Posterior cingulate gyrus (tissue), 11 donors: ENCODE measurements at places on chromosomes 2 and 18.

DNA sequence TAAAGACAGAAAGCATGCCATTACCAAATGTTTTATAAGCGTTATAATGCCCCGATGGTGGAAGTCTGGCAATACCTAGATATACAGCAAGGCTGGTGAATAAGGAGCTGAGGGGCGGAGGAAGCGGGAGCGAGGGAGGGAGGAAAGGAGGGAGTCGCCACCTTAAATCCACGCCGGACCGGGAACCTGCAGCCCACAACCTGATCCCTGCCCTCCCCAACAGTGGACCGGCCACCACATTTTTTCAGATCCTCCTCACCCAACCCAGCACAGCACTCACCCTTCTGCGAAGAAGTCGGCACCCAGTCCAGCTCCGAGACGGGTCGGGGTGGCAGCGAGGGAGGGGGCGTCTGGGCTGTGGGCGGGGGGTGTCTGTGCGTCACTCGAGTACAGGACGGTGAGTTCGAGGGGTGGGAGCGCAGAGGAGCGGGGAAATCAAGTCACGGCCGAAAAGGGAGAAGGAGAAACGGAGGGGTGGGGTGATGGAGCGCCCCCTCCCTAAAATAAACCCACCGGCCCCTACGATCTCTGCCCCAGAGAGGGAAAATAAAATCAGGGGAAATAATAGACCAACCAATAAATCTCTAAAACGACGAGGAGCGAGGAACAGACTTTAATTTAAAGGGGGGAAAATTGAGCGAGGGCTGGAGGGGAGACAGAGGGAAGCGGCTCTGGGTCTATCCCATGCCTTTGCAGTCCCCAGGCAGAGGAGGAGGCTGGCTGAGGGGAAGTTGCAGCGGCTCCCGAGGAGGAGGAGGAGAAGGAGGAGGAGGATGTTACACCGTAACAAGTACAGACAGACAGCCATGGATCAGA lies 96.5 kb upstream of the SERTAD2 start:
- peak; percentile 81 for DNase-seq

DNA sequence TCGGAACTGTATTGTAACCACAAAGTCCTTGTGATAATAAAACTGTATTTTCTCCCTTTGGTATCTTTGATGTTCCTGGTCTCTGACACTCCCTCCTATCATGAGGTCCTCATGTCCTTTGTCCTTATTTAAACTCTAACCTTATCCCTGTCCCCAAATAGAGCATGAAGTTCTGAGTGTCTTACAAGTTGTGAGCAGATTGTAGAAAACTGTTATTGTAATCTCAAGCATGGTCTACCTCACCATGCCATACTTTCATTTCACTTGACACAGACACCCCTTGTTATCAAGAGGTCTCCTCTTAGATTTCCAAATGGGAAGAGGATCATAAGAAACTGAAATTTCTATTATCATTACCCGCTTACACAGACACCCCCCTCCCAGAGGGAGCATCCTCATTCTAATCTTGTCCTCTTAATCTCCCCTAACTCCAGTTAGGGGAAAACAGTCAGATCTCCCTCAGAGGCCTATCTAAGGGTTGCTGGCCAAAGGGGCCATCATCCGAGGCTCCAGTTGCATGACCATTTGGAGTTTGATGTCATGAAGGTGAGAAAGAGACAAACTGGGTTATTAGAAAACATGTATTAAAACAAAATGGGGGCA lies 29.0 kb downstream of the MYO3B start:
- DNase-seq = no peak

DNA sequence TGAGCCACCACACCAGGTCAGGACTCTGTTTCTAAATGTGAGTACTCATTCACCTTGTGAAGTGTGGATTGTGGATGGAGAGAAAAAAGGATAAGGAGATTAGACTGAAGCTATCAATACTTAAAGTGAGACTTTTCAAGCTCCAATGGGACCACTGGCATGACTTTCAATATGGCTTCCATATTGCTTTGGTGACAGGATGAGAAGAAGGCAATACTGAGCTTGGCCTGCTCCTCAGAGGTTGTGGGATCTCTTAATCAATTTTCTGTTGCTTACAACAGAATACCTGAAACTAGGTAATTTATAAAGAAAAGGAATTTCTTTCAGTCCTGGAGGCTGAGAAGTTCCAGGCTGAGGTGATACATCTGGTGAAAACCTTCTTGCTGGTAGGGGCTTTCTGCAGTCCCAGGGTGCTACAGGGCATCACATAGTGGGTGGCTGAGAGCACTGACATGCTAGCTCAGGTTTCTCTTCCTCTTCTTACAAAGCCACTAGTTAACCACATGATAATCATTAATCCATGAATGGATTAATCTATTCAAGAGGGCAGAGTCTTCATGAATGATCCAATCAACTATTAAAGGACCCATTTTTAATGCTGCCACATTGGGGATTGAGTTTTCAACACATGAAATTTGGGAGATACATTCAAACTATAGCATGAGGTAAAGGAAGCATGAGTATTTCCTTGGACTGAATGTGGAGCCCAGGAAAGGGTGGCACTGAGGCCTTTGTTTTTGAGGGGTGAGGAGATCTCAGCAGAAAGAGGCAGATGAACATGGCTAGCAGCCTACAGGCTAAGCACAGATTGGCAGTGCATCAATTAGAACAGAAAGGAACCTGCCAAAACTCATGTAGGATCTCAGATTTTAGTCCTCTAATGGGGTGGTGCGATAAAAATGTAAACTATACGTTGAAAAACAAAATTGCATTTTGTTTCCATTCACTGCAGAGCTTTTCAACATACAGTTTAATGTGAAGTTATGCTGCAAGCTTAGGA lies 274.5 kb downstream of the PIK3C3 start:
- DNase-seq = no peak

DNA sequence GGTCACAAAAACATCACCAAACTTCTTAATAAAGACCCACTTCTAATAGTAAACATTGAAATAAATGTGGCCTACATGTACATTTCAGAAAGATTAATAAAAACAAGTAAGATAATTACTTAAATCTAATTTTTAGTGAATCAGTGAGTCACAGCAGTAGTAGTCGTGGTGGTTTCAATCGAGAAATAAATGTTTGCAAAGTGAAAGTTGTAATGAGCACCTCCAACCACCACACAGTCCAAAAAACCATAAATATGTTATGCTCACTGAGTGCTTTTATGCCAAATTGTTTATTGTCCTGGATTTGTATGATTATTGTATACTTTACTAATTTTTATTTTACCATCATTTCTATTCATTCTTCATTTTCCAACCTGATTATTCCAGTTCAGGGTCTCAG lies 61.8 kb upstream of the SPOPL start:
- no peak for DNase-seq

DNA sequence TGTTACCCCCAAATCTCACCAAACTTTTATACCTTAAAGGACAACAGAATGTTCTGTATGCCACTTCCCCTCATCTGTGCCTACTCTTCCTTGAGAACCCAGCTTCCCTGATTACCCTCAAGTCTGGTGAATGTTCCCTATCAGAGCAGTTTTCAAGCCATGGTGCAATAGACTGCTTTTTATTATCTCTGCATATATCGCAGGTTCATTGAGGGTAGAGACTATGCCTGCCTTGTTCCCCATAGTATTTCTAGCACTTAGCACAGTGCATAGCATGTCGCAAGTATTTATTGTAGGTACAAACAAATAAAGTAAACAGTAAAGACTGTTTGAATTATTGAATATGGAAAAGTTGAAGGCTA lies 146.6 kb downstream of the HAUS1 start:
- DNase-seq = no peak

- no peak for DNase-seq
Observed at GRCh38 chr18:10913919-10914318, 235.4 kb downstream of the PIEZO2 start.

GRCh38 chr18:38579764-38580163 lies 1014.2 kb upstream of the CELF4 start:
- DNase-seq = no peak

DNA sequence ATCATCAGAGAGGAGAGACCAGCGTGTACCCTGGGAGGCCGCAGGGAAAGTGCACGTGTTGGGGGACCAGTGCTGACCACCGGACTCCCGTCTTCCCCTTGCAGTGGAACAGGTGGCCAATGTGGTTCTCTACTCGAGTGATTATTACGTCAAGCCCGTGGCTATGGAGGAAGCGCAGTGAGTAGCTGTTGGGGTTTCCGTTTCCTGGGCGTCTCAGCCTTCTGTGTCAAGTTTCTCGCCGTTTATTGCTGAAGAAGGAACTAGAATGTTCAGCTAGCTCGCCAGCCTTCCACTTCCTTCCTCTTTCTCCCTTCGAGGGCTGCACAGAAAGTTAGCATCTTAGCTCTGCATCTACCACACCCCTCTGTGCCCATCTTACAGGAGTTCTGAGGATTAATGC lies 22.8 kb upstream of the DGKD start:
- no peak for DNase-seq

- DNase-seq = no peak
Observed at GRCh38 chr2:108944601-108945331, 44.3 kb downstream of the EDAR start.

DNA sequence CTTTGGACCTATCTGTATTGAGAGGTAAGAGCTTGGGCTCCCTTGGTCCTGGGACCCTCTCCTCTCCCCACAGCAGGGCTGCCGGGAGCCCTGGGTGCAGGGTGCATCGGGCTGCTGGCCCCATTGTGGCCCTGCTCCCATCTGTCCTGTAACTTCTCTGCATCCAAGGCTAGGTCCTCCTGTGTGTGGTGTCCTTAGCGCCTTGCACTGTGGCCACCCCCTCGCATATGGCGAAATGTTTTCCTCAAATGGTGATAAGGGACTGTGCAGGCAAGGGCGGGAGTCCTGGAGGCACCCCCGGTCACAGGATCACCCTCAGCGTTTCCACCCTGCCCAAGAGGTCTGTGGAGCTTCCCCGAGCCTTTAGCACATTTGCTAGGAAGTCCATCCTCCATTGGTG lies 208.2 kb downstream of the SH3RF3 start:
- DNase-seq = no peak

DNA sequence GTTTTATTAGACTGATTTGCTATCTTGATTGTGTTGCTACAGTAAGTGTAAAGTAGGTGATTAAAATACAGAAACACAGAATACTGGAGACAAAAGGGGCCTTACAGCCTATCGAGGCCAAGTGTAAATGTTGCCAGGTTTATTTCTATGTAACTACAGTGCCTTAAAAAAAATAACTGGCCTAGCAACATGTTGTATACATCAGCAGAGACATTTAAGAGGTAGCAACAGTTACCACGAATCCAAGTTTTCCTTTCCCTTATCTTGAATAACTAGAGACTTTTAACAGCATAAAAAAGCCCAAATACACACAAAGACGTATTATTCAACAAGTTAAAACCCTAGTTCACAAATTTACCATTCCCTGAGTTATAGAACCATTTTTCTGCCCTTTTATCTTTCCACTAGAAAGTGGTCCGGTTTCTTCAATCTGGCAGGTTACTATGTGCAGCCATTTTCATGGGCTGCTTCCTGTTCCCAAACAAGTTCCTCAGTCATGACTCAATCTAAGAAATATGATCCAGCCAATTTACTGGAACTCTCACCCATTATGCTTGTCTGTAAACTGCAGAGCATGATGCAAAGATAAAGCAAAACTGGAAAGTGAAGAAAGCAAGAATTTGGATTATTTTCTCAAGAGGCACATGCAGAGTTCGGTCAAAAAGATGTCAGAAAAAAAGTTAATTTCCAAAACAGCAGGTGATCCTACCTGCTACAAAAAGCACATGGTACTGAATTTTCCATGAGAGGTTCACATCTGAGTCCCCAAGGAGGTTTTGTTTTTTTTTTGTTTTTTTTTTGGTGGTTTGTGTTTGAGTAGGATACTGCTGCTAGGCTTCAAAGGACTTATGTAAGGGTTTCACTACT lies 22.2 kb downstream of the NFE2L2 start:
- DNase-seq = no peak

DNA sequence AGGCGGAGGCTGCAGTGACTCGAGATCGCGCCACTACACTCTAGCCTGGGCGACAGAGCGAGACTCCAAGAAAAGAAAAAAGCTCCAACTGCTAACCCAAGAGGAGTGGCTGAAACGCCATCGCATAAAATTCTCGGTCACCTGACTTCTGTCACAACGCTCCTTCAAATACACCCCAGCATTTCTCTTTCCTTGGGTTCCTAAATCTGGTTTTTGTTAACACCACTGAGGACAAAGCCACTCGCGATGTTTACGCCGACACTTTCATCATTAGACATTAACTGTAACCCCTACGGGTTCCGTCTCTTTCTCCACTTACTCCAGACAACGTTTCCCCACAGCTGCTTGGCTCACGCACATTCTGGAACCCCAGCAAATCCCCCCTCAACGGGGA lies 679 bp downstream of the CLK1 start:
- DNase-seq = no peak

GRCh38 chr2:54579682-54580620 lies 123.8 kb downstream of the SPTBN1 start:
- no peak for DNase-seq

DNA sequence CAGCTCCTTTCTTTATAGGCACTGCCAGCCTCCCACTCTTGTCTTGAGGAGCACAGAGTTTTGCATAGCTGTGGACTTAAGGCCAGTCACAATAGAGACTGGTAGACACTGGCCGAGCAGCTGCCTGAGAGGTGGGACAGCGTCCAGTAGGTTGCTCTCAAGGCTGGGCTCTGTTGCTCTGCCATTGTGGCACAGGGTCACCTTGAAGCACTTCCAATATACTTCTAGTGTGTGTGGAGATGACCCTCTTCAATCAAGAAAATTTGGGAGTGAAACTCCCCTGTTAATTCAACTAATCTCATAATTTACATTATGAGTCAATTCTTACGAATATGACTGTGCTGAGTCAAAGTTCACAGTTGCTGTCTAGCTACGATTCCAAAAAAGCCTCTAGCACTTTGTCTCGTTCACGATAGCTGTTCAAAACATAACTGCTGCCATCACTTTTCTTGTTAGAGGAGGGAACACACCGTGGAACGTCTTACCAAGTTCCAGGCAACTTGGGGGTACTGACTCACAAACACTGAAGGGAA lies 636.2 kb downstream of the EPHA4 start:
- no peak for DNase-seq

GRCh38 chr2:88005776-88006175 lies 10.6 kb downstream of the RNU2-63P start:
- no peak for DNase-seq
